Stimulated activated CD8-positive, alpha-beta memory T cell treated with anti-CD3 and anti-CD28 coated beads, Interleukin-4, amount 100 ng/mL, for 1 hour (primary cell): ENCODE measurements at places on chromosomes 12 and 14.

- no peak for DNase-seq
These were observed 5.8 kb downstream of the PHB2 start for GRCh38 chr12:6964605-6965025.

DNA sequence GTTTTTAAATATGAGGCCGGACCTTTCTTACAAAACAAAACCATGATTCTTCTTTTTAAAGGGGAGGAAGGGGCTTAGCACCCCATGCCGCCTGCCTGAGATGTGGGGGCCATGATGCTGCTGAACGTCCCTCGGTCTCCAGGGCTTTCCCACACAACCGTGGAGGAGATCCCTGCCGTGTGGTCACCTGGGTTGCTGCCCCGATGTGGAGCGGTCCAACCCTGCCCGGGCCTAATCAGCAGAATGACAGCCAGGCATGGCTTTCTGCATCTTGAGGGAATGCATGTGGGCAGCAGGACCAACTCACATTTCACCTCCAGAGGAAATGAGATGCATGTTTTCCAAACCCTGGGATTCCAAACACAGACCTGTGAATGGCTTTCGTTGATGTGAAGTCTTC, 48.9 kb upstream of the C14orf180 start:
- DNase-seq, result no peak

- DNase-seq, result no peak
These were observed 8.1 kb downstream of the TNS2 start for GRCh38 chr12:53057816-53058500.

DNA sequence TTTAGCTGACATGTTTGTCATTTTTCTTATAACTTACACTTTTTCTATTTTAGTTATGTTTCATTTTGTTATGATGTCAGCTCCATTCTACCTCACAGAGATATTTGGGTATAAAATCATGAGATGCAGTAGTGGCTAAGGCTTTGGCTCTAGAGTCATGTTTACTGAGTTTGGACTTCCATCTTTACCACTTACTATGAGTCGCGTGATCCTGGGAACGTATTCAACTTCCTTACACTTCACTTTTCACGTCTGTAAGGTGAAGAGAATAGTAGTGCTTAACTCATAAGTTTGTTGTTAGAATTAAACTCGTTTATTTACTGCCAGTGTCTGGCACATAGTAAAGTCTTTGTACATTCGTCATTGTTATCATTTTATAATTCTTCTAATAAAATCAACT, 126.3 kb downstream of the ERC1 start:
- DNase-seq, result no peak

DNA sequence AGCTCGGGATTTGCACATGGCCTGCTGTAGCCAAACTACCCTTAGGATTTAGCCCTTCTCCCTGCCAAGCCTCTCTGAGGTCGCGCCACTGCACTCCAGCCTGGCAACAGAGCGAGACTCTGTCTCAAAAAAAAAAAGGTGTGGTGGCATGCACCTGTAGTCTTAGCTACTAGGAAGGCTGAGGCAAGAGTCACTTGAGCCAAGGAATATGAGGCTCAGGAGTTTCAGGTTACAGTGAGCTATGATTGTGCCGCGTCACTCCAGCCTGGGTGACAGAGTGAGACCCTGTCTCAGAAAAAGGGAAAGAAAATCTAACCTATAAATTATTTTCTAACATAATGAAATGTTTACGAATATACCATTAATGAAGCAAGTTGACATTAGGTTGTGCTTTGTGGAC, 29.7 kb downstream of the ESRRB start:
- no peak for DNase-seq

DNA sequence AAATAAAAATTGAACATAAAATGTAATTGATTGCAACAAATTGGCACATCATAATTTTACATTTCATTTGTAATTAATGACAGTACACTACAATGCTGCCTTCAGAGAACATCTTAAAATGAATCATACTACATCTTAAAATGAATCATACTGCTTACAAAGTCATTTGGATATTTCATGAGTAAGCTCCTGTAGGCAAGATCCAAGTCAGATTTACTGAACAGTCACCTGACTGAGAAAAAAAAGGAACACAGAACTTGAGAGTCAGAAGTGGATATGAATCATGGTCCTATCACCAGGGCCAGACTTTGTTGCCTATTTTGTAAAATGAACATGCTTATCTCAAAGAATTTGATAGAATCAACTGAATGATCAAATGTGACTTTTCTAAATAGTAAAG, 32.7 kb upstream of the FBLN5 start:
- no peak for DNase-seq

DNA sequence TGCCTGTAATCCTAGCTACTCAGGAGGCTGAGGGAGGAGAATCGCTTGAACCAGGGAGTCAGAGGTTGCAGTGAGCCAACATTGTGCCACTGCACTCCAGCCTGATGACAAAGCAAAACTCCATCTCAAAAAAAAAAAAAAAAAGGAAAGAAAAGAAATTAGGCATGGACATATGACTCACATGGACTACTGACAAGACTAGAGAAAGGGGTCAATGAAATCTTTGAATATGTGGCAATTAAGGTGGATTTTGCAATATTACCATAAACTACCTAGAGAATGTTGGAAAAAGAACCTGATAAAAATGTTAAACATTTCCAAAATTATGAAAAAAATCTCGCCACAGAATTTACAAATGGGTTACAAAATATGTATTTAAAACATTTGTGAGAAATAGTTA, 873.6 kb downstream of the C12orf50 start:
- no peak for DNase-seq

DNA sequence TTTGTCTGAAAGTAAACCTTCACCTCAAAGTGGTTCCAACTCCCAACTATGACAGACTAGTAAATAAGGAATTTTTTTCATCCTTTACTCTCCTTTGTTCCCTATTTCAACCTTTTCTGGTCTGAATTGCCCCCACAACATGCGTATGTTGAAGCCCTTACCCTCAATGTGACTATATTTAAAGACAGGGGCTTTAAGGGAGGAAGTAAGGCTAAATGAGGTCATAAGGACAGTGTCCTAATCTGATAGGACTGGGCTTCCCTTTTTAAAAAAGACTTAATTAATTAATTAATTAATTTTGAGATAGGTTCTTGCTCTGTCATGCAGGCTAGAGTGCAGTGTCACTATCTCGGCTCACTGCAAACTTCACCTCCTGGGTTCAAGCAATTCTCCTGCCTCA, 86.3 kb downstream of the VCPKMT start:
- DNase-seq, result no peak

DNA sequence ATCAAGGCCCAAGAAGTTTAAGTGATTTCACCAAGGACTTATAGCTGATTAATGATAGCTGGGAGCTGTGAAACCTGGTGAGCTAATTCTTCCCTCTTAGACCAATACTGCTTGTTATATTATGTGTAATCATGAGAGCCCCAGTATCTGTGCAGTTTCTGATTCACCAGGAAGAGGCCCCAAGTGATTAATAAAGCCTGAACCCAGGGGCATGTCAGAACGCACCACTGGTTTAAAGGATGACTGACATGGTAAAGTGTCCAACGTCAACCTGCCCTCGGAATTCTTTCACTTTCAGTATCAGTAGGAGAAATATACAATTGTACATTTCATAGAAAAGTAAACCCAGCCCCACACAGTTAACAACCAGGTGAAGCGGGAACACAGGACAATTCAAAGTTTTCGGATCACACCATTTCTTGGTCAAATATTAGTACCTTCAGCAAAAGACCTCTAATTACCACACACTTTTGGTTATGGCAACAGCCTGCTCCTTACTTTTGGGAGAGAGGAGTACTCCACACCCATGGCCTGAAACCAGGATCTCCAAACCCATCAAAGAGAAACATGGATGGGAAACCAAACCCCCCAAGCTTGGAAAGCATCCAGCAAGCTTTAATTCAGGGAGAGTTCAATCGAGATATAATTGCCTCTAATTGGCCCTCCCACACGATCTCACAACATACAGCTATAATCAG, 28.5 kb downstream of the TMCC3 start:
- DNase-seq, result no peak

DNA sequence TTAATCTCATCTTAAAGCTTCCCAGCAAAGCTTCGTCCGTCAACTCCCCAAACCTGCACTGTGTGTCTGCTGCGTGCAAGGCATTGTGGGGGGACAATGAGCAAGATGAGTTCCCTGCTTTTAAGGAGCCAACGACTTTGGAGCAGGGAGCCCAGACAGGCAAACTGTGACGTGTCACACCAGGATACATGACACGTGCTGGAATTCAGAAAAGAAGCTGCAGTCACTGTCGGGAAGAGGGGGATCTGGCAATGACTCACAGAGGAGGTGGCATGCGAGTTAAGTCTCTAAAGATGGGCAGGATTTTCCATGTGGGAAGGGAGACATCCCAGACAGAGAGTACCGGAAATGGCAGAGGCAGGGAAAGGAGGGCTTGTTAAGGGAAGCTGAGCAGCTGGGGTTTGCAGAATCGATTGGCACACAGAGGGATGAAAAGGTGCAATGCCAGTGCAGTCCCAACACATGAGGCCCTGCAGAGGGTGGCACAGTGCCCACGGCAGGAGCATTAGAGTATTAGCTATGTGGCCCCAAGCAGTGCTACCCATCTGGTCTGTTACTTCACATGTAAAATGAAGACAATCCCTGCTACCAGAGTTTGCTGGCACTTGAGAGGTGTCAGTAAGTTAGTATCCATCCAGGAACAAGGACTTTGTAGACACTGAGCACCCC, 52.9 kb downstream of the SETD3 start:
- no peak for DNase-seq

DNA sequence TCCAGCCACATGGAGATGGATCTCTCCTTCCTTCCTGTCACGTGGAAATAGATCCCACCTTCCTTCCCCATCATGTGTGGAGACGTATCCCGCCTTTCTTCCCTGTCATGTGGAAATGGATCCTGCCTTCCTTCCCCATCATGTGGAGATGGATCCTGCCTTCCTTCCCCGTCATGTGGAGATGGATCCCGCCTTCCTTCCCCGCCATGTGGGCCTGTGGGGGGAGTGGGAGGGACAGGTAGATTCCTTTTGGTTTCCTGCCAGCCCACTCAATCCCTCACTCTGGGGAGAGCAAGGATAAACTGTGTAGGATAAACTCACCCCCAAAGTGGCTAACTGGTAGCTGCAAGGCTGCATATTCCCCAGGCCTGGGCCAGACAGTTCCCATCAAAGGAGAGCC, 31.7 kb upstream of the TDRD9 start:
- no peak for DNase-seq

DNA sequence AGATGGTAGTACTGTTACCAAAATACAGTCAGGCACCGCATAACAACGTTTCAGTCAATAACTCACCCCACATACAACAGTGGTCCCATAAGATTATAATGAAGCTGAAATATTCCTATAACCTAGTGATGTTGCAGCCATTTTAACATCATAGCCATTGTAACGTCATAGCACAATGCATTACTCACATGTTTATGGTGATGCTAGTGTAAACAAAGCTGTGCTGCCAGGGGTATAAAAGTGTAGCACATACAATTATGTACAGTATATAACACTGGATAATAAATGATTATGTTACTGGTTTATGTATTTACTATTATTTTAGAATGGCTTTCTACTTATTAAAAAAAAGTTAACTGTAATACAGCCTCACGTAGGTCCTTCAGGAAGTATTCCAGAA, 37.0 kb downstream of the GPR137C start:
- DNase-seq, result no peak

DNA sequence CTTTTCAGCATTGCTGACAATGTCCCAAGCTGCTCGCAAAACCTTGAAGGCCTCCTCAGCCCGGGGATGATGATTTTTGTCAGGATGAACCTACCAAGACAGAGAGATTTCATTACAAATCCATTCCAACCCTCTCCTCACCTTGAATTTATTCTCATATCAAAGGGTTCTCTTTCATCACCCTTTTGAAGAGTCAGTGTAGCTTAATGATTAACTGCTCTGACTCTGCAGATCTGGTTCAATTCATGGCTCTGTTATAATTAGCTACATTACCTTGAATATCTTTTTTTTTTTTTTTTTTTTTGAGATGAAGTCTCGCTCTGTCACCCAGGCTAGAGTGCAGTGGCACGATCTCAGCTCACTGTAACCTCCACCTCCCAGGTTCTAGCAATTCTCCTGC, 5.6 kb downstream of the ORMDL2 start:
- no peak for DNase-seq

DNA sequence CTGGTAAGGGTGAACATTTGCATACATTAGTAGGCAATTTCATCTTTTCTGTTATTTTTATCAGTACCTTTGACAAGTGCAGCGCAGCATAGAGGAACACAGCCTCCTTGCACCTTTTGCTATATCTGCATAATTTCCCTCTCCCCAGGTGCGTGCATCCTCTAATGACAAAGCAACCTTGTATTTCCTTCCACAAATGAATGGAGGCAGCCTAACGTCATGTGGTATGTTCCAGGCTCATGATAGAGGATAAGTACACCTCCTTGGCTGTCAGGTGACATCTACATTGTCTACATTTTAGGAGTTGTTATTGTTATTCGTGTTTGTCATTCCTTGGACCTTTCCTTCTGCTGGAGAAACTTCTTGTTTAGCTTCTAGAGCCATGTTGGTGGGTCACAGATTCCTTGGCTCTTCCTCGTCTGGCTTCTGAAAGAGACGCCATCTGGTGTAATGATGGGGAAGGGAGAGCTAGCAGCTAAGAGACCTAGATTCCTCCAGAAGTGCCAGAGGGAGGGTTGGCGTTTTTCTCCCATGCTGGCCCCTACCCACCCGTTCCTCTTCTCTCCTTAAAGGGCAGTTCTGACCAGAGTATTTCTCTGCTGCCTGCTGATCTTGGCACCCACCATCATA, 37.0 kb downstream of the EVL start:
- no peak for DNase-seq

DNA sequence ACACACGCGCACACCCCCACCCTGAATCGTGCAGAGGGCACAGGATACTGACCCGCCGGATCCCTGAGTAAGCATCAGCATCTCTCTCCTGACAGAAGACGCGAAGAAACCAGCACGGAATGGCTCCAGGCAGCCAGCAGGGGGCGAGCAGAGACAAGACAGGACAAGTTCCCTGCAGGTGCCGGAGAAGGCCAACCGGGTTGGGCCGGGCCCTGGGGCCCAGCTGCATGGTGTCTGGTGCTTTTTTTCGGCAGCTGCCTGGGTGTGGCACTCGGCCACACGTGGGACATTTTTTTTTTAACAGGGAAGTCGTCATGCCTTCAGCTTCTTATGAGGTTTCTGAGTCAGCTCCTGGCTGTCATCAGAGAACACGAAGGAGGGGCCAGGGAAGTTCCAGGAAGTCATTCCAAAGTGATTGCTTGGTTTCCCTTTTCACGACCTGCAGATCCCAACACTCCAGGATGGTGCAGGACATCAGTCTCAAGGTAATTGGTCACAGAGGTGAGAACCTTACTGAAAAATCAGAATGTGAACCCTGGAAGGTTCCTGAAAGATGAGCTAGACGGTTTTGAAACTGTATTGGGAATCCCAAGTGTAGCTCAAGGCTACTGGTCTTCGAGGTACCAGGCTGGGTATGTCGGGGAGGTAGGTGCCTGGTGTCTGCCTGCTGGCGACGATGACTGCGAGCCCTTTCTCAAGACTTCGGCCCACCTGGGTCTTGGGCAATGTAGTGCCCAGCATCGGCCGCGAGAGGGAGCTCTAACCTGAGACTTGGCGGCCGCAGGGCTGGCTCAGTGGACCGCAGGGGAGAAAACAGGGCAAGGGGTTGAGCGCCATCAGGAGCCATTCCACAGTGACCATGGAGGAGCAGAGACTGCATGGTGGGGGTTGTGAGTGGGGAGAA, 190.8 kb upstream of the PRMT8 start:
- peak; percentile 35 for DNase-seq
